Esophagus muscularis mucosa (tissue), 4 donors: ENCODE measurements at places on chromosomes 16 and 17. TPM values are rescaled to one million over a fixed set of nuclear protein-coding genes. Genes with fewer than 3 reads are reported as not detected.

DNA sequence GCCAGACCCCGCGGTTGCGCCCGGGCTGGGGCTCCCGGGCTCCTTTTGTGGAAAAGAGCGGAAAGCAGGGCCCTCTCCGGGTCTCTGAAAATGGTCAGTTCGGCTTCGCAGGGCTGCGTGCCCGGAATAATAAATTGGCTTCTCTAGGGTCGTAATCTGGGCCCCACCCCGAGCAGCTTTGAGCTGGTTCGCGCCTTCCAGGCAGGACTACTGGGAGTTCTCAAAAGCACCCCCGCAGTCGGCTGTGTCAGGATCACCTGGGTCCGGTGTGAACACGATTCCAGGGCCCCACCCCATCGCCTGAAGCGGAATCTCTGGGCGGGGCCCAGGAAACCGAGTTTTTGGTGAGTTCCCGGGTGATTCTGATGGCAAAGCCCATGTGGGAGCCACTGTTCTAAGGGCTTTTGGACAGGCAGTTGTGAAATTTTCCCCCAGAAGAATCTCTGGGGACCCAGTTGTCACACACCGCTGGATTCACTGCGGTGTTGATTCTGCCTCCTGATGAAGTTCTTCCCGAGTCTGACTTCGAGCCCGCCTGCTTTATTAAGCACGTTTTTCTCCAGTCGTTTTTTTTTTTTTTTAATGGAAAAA lies 77.0 kb downstream of the MRC2 start:
- no peaks in the 10 kb centered on the region for H3K27me3 ChIP-seq
- peak overlapping the region; percentile 69 for H3K4me3 ChIP-seq
- DNase-seq = no peak
- H3K27ac ChIP-seq = peak overlapping the region; percentile 82
- H3K36me3 ChIP-seq = no peaks in the 10 kb centered on the region

DNA sequence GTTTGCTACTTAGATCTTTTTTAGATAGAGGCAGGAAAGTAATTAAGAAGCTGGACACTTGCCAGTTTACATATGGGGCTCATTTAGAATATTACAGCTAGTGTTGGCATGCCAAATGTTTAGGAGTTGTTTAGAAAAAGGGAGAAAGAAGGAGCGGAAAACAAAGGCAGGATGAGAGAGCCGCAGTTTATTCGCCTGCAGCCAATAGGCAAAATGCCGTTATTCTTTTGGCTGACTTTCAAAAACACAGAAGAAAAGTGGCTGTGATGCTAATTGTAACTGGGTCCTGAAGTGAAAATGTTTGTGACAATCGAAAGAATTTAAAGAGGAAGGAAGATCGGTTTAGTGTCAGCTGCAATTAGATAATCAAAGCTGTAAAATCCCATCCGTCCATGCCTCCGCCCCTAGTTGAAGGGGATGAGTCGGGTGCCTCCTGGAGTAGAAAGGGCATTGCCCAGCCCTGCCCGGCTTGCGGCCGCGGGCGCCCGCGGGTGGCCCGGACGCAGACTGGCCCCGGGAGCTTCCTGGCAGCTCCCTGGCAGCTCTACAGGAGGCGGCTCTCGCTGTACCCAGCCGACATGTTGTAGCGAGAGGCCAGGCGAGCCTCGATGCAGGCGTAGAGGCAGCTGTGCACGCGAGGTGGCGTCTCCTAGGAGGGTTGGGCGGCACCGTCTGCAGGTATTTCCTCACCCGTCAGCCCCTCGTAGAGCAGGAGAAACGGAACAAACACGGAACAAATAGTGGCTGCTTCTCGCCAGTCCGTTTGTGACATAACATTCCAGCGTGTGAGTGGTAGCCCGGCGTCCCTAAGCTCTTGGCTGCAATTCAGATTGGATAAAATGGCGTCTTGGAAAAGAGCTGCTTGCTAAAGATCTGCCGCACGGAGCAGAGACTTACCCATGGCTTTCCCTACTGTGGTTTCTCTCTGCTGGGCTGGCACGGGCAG lies 82.2 kb downstream of the TNRC6C start:
- peaks cover 52% of the 10 kb centered on the region for H3K4me1 ChIP-seq
- DNase-seq = peak; percentile 92
- peaks cover 6% of the 10 kb centered on the region for H3K36me3 ChIP-seq

DNA sequence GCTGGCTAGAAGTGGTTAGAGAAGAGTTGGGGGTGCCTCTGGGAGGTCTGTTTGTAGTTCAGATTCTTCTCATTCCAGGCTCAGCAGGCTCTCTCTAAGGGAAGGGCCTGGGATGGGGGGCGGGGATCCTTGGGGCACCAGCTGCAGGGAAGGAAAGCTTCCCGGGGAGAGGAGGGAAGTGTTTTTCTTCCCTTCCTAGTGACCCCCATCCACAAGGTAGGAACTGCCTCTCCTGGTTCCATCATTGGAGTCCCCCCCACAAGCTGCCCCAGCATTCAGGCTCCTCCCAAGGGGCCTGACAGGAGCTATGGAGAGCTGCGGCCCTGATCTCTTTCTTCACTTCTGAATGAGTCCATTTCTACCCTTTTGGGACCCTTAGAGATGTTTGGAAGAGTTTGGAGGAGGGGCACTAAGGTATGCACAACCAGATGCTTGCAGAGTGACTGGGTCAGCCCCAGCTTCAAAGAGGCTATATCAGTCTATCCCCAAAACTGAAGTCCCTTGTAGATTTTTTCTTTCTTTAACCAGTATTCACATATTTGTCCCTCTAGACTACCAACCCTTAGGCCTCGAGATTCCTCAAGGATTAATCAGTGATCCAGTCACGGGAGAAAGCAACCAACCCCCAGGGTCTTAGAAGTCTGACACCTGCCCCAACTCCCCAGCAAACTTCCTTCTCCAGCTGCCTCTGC lies 13.9 kb upstream of the FZD2 start:
- no peaks in the 10 kb centered on the region for H3K4me1 ChIP-seq
- no peak for DNase-seq
- no peak overlapping the region for H3K4me3 ChIP-seq
- H3K36me3 ChIP-seq = no peaks in the 10 kb centered on the region
- peaks cover 71% of the 10 kb centered on the region for H3K27me3 ChIP-seq
- no peak overlapping the region for H3K27ac ChIP-seq

GRCh38 chr17:41692722-41693521 lies 4.2 kb downstream of the EIF1 start:
- H3K27ac ChIP-seq = peak overlapping the region; percentile 100
- DNase-seq = no peak
- H3K27me3 ChIP-seq = no peaks in the 10 kb centered on the region
- peaks cover 61% of the 10 kb centered on the region for H3K36me3 ChIP-seq
- H3K4me3 ChIP-seq = no peak overlapping the region
- peaks cover 54% of the 10 kb centered on the region for H3K4me1 ChIP-seq

The CA4 gene
- 3.6 TPM for total RNA-seq
